ENCODE measurements at places on chromosomes 5 and 9.

GRCh38 chr5:38832810-38833209, 13.0 kb upstream of the OSMR start:
- DNase-seq, result no peak

DNA sequence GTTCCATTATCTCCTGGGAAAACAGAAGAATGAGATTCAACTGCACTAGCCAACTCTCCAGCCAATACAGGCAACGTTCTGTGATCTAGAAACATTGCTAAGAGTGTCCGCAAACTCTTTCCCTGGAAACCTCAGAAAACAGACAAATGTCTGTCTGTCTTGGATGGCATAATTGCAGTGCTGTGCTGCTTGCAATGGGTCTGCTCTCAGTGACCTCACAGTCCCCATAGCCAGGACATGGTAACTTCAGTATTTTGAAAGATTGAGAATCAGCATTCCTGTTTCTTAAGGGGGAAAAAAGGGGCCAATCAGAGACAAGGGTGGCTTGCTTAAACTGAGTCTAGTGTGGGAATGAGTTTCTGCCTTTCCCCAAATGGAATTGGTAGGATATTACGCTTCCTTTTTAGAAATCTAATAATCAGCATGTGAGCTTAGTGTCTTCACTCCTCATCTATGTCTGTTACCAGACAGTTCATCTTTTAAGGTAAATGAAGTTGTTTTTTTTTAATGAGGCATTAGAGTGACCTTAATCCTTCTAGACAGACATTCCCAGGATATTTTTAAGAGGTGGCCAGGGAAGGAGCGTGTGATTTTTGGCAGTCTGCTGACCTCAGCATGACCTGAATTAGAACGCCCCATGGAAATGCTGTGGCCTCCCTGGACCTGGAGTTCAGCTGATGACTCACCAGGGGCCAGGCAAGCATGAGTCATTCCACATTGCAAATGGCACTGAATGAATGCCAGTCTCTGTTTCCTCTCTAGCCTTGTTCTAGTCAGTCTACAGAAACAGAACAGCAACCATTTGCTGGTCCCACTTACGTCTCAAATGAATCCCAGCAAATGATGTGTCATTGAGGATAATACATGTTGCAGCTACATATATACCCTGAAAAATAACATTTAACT, 210.2 kb upstream of the ACTBL2 start:
- peak; percentile 81 for DNase-seq

- DNase-seq, result no peak
Measured at GRCh38 chr9:98202252-98202651, 9.8 kb upstream of the CORO2A start.

- no peak for DNase-seq
Measured at GRCh38 chr5:171852255-171852681, 66.7 kb downstream of the SMIM23 start.

- DNase-seq, result no peak
Measured at GRCh38 chr9:126971261-126971660, 56.7 kb downstream of the RALGPS1 start.

GRCh38 chr9:84668196-84669012, 1.1 kb upstream of the NTRK2 start:
- DNase-seq, result peak; percentile 81

DNA sequence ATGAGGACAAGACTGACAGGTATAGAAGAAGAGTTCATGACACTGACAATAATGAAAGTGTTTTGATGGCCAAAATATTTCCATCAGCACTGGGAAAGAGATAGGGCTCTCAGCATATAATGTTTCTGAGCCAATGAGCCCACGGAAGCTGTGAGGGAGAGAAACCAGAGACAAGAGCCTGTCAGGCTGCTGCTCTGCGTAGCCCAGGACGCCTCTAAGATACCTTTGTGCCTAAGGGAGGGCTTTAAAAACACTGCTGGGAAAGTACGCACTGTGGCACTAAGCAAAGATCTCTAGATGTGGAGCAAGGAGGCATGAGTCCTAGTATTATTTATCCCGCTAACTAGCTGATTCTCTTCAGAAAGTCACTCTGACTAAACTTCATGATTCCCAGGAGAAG, 11.0 kb upstream of the ELAVL2 start:
- no peak for DNase-seq

DNA sequence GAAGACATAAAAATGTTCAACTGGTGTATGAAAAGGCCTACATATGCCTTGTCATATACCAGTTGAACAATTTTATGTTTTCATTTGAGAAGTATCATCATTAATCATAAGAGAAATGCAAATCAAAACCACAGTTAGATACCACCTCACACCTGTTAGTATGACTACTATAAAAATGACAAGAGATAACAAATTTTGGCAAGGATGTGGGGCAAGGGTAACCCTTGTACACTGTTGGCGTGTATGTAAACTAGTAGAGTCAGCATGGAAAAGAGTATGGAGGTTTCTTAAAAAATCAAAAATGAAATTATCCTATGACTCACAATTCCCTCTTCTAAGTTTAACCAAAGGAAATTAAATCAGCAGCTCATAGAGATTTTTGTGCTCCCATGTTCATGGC, 250.4 kb upstream of the ST8SIA4 start:
- DNase-seq, result no peak
